Osteoblast (primary cell): ENCODE measurements at places on chromosomes 1 and 21. TPM values are rescaled to one million over a fixed set of nuclear protein-coding genes. Genes with fewer than 3 reads are reported as not detected.
A peak's percentile ranks its signal among the peaks of the same experiment; 100 is the strongest.

- no peak for DNase-seq
Measured at GRCh38 chr1:206456577-206457370, 13.5 kb upstream of the IKBKE start.

AKNAD1 gene
- not detected in 2 replicates for total RNA-seq

- DNase-seq = no peak
Measured at GRCh38 chr1:67250051-67250653, 57.5 kb upstream of the IL12RB2 start.

DNA sequence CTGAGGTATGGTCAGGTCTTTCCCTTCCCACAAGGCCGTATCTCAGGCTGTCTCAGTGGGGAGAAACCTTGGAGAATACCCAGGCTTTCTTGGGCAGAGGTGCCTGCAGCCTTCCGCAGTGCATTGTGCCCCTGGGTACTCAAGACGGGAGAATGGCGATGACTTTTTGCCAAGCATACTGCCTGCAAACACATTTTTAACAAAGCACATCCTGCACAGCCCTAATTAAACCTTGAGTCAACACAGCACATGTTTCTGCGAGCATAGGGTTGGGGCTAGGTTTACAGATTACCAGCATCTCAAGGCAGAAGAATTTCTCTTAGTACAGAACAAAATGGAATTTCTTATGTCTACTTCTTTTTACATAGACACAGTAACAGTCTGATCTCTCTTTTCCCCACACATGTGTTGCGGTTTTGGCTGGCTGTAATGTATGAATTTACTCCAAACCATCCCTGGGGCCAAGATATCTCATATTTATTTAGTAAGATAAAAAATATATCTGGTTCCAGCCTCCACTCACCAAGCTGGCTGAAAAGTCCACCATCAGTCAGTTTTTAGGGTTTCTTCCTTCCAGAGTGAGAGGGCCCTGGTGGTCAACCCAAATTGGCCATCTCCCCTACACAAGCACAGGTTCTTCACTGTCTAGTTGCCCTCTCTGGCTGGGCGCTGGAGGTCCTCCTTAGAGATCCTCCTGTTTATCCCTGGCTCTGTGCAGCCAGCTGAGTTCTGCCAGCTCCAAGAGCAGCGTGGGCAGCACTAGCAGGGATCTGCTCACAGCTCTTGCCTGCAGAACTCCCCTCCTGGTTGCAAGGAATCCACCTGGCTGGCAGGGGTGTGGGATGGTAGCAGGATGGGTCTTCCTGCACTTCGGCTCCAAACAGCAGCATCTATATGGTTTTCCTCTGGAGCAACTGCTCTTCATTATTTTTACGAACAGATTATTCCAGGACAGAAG is 2.6 kb downstream of the FAAH start:
- peak; percentile 37 for DNase-seq

GRCh38 chr1:233582439-233582838 is 31.5 kb upstream of the KCNK1 start:
- no peak for DNase-seq

DNA sequence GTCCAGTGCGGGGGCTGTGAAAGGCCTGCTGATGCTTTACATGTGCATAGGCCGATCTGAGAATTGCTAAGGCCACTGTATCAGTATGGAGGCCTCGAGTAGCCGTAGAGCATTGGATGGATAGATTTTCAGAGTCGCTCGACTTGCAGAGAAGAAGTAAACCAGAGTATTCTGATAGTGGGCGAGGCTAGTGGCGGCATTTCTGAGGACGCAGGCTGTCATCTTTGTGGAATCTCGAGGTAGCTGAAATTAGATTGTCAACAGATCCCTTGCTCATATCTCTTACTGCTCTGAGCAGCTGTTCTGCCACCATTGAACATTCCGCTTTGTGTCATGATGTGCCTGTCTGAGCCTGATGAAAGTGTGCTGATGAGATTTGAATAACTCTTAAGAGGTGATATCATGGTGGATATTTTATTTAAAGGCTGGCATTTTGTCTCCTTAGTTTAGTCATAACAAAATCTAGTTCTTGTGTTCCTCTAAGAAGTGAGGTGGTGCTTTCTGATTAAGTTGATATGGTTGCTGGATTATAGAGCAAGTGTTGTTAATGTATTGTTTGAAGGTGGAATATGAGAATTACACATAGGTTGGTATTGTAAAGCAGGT is 1.5 kb downstream of the KIF1B start:
- peak; percentile 65 for DNase-seq

SLC35D1 gene
- total RNA-seq = 13.0 and 13.8 TPM in 2 replicates

DNA sequence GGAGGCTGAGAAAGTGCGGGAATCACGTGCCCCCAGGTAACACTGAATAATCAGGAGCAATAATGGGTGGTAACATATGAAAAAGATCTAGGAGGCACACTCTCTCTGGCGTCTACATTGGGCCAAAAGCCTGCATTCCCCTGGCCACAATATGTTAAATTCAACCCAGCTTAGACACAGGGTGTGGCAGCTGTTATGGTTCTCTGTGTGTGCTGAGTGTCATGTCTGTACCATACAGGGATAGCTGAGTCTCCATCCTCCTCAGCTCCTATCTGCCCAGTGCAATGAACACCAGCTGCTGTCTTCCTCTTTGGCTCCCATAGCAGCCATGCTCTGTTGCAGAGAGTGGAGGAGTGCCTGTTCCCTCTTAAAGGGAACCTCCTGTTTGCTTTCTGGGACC is 14.3 kb downstream of the S100A11 start:
- no peak for DNase-seq

- no peak for DNase-seq
Measured at GRCh38 chr21:39182484-39183271, 573 bp downstream of the PSMG1 start.

ZNF648 gene
- not detected in 2 replicates for total RNA-seq

- DNase-seq = no peak
Measured at GRCh38 chr1:25640646-25641328, 24.2 kb downstream of the MAN1C1 start.

GRCh38 chr21:35399002-35399530 is 350.0 kb upstream of the RUNX1 start:
- DNase-seq = peak; percentile 34

GRCh38 chr1:2638466-2639115 is 5.8 kb upstream of the MMEL1 start:
- peak; percentile 42 for DNase-seq
